ENCODE measurements at places on chromosomes 3 and 15.

DNA sequence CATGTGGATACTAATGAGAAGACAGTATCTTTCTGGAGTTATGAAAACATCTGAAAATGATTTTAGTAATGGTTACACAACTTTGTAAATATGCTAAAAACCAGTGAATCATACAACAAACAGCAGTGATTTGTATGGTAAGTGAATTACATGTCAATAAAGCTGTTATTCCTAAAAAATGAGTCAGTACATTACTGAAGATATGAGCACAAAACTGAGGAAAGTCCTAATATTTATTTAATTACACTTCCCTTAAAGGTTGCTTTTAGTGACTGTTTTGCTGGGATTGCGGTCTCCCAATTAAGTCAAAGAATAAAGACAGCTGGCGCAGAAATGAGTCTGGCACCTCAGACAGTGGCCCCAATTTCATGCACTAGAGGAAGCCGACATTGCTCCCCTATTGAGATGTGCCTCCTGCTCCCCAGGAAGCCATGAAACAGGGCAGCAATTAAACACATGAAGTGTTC lies 50.9 kb upstream of the FSIP1 start:
- H3K36me3 ChIP-seq = no peaks in the 10 kb centered on the region
- H3K4me3 ChIP-seq = no peak overlapping the region
- DNase-seq = no peak

DNA sequence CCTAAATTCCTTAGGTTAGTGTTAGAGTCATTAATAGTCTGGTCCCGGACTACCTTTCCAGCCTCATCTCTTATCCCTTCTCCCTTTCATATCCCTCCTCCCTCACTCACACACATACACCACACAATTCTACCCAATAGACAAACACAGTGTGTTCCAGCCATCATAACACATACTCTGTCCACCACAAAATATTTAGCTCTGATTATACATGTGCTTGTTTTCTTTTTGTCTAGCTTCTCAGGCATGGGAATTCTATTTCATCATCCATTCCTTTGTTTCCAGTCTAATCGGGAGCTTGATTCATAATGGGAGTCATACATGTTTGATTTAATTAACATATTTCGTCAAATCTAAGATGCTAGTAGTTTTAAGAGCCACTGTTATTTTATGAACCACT lies 161.8 kb upstream of the BFSP2 start:
- no peak for DNase-seq
- no peaks in the 10 kb centered on the region for H3K4me1 ChIP-seq
- H3K4me3 ChIP-seq = no peak overlapping the region
- no peak overlapping the region for H3K27ac ChIP-seq
- no peaks in the 10 kb centered on the region for H3K36me3 ChIP-seq

DNA sequence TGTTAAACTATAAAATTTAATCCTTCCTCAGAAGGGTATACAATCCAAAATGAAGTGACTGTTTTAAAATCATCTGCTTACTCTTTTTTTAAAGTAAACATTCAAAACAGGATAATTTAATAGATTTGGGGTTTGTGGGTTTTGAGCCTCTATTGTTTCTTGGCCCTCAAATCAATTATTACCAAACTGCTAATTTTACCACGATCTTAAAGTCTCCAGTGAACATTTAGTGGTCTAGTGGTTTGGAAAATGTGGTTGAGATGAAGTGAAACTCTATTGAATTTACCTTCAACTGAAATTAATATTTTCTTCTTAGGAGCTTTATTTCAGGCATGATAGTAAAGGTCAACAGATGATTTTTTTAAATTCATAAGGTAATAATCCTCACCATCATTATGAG lies 11.2 kb upstream of the ATP11B start:
- H3K27ac ChIP-seq = no peak overlapping the region
- DNase-seq = no peak
- no peaks in the 10 kb centered on the region for H3K4me1 ChIP-seq
- H3K4me3 ChIP-seq = no peak overlapping the region
- H3K27me3 ChIP-seq = peaks cover 23% of the 10 kb centered on the region
- no peaks in the 10 kb centered on the region for H3K36me3 ChIP-seq

DNA sequence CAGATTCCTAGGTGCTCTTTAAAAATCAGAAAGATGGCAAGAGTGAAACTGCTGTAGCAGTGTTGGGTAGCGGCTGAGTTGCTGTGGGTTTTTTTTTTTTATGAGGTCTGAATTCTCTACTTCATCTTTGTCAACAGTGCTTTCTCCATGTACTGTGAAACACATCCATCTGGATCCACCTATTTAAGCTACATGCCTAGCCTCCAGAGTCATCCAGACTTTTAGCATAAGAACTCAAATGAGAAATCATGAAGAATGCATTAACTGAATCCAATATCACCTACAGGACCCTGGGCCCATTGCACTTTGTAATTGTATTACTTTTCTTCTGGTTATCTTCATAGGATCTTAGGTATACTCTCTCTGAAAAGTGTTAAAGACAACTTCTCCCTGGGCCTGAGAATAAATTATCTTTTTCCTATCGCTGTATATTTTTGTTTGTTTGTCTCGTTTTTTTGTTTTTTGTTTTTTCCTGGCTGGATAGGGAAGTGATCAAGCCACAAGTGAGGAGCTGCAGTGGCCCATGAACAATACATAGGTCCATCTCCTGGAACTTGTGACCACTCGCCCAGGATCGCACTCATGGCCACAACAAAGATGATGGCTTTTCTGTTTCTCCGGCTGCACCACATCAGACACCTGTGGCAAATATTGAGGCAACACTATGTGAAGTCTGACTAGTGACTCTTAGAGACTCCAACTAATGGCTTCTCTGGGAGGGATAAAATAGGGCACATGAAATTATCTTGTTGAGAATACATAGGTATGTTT lies 609.9 kb upstream of the AGTR1 start:
- no peaks in the 10 kb centered on the region for H3K27me3 ChIP-seq
- H3K4me3 ChIP-seq = no peak overlapping the region
- H3K36me3 ChIP-seq = no peaks in the 10 kb centered on the region
- no peak for DNase-seq
- H3K27ac ChIP-seq = no peak overlapping the region

DNA sequence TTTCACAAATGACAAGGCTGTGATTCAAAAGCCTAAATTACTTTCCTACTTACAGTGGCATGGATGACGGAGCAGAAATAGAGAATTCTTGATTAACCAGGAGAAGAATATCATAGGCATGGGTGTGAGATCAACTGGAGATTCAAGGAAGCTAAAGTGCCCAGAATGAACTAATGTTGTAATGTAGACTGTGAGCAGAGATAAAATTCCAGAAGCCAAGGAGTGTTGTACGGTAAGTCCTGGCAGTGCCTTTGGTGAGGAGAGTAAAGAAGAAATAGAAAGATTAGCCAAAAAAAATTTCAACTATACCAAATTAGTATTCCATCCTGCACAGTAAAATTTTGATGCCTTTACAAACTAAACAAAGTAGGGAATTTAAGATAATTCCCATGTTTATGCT lies 75.9 kb downstream of the ZBTB20 start:
- peaks cover 33% of the 10 kb centered on the region for H3K4me1 ChIP-seq
- H3K27me3 ChIP-seq = no peaks in the 10 kb centered on the region
- no peak overlapping the region for H3K27ac ChIP-seq
- H3K4me3 ChIP-seq = no peak overlapping the region

DNA sequence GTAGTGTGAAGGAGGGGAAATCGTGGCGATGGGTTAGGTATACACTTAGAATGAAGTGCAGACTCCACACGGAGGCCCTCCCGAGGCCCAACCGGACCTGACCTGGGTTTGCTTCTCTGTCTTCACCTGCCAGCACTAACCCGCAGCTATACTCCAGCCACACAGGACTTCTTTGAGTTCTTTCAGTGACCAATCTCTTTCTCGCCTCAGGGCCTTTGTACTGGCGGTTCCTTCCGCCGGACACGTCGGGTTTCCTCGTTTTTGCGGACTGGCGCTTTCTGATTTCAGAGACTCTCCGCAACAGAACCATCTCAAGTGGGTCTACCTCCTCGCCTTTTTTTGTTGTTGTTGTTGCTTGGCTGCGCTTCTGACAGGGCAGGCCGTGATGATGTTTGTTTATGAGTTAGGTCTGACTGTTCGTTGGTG lies at the start of gene NEIL1:
TSS of gene NEIL1 (plus strand) at position 244 of the 426 bp plus-strand sequence. CDS start 1,867 bp downstream, outside the sequence.
- peaks cover 29% of the 10 kb centered on the region for H3K4me1 ChIP-seq
- no peak for DNase-seq
- H3K36me3 ChIP-seq = no peaks in the 10 kb centered on the region
- peak within 1 kb of the TSS; percentile 92 for H3K4me3 ChIP-seq
- H3K27me3 ChIP-seq = no peaks in the 10 kb centered on the region

DNA sequence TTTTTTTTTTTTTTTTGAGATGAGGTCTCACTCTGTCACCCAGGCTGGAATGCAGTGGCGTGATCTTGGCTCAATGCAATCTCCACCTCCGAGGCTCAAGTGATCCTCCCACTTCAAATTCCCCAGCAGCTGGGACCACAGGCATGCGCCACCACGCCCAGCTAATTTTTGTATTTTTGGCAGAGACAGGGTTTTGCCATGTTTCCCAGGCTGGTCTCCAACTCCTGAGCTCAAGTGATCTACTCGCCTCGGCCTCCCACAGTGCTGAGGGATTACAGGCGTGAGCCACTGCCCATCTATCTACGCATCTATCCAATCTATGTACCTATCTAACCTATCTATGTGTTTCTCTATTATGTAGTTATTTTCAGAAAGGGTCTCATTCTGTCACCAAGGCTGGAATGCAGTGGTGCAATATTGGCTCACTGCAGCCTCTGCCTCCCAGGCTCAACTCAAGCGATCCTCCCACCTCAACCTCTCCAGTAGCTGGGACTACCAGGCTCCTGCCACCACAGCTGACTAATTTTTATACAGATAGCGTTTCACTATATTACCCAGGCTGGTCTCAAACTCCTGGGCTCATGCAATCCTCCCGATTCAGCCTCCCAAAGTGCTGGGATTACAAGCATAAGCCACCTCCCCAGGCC lies 20.2 kb upstream of the GPX1 start:
- no peaks in the 10 kb centered on the region for H3K27me3 ChIP-seq
- H3K4me1 ChIP-seq = peaks cover 19% of the 10 kb centered on the region
- no peak overlapping the region for H3K4me3 ChIP-seq
- DNase-seq = peak; percentile 35

Measured in tibial artery (tissue), 4 donors.